Stimulated activated effector memory CD8-positive, alpha-beta T cell treated with anti-CD3 and anti-CD28 coated beads, Interleukin-12 subunit alpha, Interleukin-12 subunit beta, amount 100 ng/mL, for 72 hours (primary cell): ENCODE measurements at places on chromosomes 2 and 18.

GRCh38 chr2:123614596-123614995, 410.5 kb upstream of the CNTNAP5 start:
- no peak for DNase-seq

DNA sequence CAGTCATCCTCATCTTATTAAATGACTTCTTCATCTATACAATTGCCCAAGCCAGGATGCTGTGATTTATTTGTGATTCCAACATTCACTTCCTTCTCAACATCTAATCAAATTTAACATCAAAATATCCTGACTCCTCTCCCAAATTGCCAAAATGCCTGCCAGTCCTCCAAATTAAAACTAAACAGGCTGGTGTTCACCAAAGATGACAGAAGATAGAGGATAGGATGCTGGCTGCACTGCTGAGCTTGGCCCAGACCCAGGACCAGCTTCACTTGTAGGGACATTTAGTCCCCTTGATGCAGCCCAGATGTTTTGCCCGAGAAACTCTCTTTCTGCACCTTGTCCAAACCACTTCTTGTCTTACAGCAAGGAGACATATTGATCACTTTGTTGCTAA, 540.0 kb upstream of the CNTNAP5 start:
- DNase-seq = no peak

- no peak for DNase-seq
These were observed 3.6 kb upstream of the KCNJ3 start for GRCh38 chr2:154694881-154695280.

GRCh38 chr2:238727585-238728329, 120.1 kb upstream of the TWIST2 start:
- DNase-seq = no peak

GRCh38 chr2:29129586-29130281, 14.5 kb downstream of the CLIP4 start:
- DNase-seq = no peak
